SW 1271 (cell line): ENCODE measurements at places on chromosomes 16 and 17.

- DNase-seq, result no peak
Observed at GRCh38 chr16:12186774-12187335, 210.3 kb downstream of the SNX29 start.

DNA sequence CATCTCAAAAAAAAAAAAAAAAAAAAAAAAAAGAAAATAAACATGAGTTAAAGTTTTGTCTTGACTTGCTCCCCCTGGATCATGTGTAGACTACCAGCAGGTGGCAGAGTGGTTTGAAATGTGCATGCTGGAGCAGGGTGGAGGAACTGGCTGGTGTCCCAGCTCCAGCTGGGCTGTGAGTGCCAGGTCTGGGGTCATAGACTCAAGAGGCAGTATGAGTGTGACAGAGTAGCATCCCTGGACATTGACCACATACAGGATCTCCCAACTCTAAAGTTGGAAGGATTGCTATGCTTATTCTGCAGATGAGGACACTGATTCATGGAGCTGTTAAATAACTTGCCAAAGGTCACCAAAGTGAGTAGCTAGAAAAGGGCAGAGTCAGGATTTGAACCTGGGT, 198.0 kb upstream of the MPHOSPH6 start:
- DNase-seq, result no peak

- no peak for DNase-seq
Observed at GRCh38 chr16:27951489-27952120, 111.9 kb downstream of the GSG1L start.

DNA sequence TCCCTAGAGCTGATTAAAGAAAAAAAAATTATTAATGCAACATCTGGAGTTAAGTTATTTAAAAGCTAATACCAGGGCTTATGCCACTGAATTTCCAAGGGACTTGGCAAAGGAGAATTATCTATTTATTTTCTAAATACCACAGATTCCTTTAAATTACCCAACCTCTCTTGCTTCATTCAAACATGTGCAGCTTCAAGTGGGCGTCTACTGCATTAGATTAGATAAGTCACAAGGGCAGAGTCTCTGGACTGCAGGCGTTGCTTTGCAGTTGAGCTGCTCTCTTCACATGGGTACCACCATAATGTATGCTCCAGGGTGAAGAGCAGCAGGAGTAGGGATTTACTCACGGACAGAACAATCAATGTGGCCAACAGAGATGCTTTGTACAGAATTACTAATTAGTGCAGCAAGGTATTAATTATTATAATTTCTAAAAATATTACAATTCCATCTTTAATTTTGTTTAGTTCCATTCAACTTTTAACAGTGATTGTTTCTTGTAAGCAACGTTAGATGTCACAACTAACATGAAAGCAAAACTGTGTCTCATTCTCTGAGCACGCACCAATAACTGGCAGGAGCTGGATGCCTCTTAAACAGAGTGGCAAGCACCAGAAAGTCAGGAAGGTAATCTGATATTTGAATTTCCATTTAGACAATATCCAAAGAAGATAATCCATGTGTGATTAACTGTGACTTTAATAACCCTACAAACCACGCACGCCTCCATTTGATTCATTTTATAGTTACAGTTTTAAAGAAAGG, 214.2 kb downstream of the STX8 start:
- DNase-seq, result no peak

DNA sequence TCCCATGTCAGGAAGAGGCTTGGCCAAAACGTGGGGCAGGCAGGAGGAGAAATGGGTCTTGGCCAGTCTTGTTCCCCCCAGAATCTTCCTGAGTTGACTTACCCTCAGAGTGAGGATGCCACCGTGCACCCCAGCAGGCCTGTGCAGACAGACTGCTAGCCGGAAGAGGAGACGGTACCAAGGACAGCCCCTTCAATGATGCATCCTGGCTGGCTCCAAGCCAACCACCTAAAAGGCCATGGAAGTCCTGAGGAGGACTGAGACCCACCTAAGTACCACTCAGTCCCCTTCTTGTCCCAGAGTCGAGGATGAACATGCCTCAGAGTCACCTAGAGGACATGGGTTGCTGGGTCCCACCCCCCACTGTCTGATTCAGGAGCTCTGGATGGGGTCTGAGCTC, 46.7 kb upstream of the RCVRN start:
- no peak for DNase-seq

- DNase-seq, result no peak
Observed at GRCh38 chr16:30187971-30188561, 4.7 kb downstream of the CORO1A start.

- no peak for DNase-seq
Observed at GRCh38 chr17:37512442-37513068, 22.9 kb downstream of the DUSP14 start.

- DNase-seq, result no peak
Observed at GRCh38 chr16:86984991-86985647, 332.1 kb downstream of the C16orf95 start.

DNA sequence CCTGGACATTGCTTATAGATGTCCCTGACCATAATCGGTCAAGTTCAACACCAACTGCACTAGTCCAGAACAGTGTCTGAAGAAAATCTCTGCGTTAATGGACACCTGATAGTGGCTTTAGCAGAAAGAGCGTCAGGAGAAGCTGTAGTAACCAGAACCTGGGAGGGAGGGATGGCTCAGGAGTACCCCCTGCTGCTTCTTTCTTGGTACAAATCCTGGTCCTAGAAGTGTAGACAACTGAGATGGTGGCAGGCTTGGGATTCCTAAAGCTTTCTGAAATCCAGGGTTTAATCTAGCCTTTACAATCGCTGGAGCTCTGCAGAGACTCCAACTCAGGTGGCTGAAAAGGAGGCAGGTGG, 5.4 kb downstream of the MAP3K14 start:
- no peak for DNase-seq

DNA sequence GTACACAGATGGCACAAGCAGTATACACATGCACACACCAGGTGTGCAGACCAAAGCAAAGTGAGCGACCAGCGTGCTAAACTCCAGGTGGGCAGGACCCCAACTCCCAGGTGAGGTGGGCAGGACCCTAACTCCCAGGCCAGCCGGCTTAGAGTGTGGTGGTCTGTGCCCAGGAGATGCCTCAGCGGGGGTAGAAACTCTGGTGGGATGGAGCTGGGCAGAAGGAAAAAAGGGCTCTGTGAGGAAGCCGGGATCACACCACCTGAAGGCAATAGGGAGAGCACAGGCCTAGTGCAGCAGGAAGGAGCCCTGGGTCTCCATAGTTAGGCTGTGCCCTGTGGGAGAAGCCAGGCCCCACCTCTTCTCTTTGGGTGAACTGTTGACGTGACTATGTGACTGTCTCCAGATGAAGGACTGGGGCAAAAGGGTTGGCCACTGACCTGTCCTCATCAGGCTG, 1.6 kb upstream of the FOXJ1 start:
- no peak for DNase-seq

DNA sequence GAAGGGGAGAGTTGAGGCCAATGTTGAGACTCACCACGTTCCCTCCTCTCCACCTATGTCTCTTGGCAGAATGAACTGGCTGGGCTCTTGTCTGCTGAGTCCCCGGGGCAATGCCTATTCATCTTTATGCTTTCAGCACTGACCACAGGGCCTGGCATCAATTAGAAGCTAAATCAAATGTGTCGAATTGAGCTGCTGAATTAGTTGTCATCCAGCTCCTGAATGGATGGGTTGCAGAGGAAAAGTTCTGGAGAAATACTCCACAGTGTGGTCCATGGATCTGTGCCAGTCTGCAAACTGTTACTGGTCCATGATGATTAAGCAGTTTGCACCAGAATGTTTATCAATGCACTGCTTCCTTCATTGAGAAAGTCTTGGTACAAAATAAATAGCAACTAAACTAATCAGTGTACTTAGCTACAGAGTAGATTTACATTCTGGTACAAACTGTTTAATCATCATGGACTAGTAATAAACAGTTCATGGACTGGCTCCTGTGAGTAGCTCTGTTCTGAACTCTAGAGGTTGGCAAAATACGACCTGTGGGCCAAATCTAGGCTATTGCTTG, 4.6 kb downstream of the CNGB1 start:
- no peak for DNase-seq

DNA sequence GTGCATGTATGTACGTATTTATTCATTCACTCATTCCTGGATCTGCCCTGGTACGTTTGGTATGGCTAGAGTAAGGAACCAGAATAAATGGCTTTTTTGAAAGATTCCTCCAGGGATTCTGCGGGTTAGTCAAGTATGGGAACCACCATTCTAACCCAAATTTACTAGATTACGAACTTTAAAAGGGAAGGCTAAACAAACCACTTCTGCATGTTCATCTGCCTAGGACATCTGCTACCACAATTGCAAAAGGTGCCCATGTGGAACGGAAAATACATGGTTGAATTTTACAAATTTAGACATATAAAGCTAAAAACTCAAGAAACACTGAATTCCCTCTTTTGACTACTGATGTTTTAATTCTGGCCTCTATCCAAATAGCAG, 22.1 kb downstream of the CYTH1 start:
- DNase-seq, result no peak

GRCh38 chr17:69417545-69418483, 3.3 kb downstream of the MAP2K6 start:
- DNase-seq, result no peak

- DNase-seq, result no peak
Observed at GRCh38 chr17:42679492-42680330, 1.9 kb downstream of the CCR10 start.

GRCh38 chr17:76173474-76173873, 32.4 kb upstream of the FOXJ1 start:
- DNase-seq, result no peak

- DNase-seq, result peak; percentile 41
Observed at GRCh38 chr16:31427441-31428278, 500 bp downstream of the COX6A2 start.

GRCh38 chr16:48164907-48165715, 9.3 kb upstream of the ABCC12 start:
- DNase-seq, result no peak
